SK-MEL-5 (cell line): ENCODE measurements at places on chromosomes 1 and 21.

- no peak for DNase-seq
These were observed 17.7 kb downstream of the RAP1GAP start for GRCh38 chr1:21651214-21652042.

GRCh38 chr1:36458910-36459309, 5.3 kb downstream of the MRPS15 start:
- DNase-seq, result no peak

- no peak for DNase-seq
These were observed 58.4 kb upstream of the EPS8L3 start for GRCh38 chr1:109821831-109822745.

DNA sequence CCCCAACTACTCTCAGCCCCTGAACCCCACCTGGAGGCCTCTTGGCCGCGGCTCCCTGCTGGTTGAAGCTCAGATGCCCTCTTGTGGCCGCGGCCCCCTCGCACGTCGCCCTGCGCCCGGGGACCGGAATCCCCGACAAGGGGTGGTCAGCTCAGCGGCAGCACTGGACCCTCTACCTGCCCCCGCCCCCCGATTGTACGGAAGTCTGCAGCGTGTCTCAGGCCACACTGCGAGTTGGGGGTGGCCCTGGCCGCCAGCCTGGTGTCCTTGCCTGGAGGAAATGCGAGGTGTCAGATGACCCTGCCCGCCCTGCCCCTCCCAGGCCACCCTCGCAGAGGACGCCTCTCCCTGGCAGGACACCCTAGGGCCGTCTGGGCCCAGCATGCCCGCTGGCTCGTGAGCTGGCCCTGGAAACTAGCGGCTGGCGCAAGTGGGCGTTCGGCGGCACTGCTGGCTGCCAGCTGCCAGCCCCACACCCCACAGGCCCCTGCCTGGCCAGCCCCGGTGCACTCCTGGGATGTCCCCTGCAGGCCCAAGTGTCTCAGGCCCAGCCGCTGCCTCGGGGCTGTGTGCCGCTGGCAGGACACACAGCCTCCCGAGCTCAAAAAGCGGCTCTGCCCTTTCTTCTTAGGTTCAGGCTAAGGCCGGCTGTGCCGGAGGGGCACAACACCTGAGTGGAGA, 60.8 kb downstream of the EDN2 start:
- DNase-seq, result no peak

DNA sequence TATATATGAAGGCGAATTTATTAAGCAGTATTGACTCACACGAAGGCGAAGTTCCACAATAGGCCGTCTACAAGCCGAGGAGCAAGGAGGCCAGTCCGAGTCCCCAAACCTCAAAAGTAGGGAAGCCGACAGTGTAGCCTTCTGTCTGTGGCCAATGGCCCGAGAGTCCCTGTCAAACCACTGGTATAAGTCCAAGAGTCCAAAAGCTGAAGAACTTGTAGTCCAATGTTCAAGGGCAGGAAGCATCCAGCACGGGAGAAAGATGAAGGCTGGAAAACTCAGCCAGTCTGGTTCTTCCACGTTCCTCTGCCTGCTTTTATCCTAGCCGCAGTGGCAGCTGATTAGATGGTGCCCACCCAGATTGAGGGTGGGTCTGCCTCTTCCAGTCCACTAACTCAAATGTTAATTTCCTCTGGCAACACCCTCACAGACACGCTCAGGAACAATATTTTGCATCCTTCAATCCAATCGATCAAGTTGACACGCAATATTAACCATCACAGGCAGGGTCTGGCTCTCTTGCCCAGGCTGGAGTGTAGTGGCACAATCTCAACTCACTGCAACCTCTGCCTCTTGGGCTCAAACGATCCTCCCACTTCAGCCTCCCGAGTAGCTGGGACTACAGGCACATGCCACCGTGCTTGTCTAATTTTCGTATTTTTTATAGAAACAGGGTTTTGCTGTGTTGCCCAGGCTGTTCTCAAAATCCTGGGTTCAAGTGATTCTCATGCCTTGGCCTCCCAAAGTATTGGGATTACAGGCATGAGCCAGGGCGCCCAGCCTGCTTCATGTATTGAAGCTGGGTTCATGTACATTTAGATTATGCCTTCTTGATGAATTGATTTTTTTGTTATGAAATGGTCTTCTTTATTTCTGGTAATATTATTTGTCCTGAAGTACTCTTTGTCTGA, 85.3 kb downstream of the DHRS3 start:
- no peak for DNase-seq

GRCh38 chr1:229629261-229629660, 3.2 kb downstream of the URB2 start:
- no peak for DNase-seq

DNA sequence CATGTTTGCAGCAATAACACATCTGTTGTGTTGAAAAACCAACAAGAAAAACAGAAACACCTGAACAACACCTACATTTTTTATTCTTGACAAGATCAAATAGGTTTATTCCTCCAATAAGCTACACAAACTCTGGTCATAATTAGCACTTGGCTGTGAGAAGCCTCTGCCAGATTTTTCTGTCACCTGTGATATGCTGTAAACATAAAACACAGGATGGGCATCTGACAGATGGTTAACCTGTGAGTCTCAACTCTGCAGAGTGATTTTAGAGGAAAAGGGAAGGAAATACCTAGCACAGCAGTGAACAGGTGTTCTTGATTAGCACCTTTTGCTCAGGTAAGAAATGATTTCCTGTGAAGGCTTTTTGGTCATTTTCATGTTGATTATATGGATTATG, 175.4 kb upstream of the COA6 start:
- DNase-seq, result no peak

- DNase-seq, result no peak
These were observed 199.5 kb downstream of the AJAP1 start for GRCh38 chr1:4853904-4854303.
